Upper lobe of right lung (tissue), 1 donor: ENCODE measurements at places on chromosomes 6 and 20. TPM values are rescaled to one million over a fixed set of nuclear protein-coding genes. Genes with fewer than 3 reads are reported as not detected.

The ACSS1 gene
- total RNA-seq: 37.2 TPM

The SLA2 gene
- 1.9 TPM for total RNA-seq

DNA sequence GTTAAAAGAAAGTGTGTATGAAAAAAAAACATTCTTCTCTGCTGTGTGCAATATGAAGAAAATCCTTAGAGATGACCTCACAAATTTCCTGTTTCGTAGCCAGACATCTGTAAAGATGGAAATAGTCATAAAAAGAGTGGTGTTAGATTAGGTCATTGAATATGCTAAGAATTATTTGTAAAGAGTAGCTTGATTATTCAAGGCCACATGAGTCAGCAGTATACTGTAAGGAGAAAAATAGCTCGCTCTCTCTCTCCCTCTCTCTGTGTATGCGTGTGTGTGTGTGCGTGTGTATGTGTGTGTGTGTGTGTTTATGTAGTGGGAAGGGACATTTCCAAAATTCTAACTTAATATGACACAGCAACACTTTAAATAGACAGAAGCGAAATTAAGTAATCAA is 78.8 kb downstream of the PTCHD4 start:
- no peak for DNase-seq
- no peaks in the 10 kb centered on the region for H3K4me1 ChIP-seq
- no peak overlapping the region for H3K27ac ChIP-seq

DNA sequence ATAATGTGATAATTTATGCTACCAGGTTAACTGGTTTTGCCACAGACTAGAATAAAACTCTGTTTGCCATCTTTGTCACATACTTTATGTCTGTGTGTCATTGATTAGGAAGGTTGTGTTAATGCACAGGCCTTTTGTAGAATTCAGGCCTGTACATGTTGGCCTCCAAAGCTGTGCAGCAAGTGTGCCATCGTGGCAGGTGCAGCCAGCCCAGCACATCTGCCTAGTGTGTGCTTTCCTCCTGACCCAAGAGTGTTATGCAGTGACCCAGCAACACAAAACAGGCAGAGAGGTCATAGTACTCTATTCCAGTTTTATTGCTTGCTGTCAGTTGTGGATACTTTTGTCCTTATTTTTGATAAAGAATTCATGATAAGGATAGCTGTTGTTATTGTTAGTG is 3.7 kb downstream of the MAP3K4 start:
- H3K4me3 ChIP-seq: no peak overlapping the region
- DNase-seq: no peak
- H3K27ac ChIP-seq: no peak overlapping the region

GRCh38 chr6:107633680-107634323 is 143.9 kb downstream of the SOBP start:
- no peaks in the 10 kb centered on the region for H3K36me3 ChIP-seq
- H3K4me1 ChIP-seq: no peaks in the 10 kb centered on the region
- no peak overlapping the region for H3K4me3 ChIP-seq
- H3K27me3 ChIP-seq: peaks cover 10% of the 10 kb centered on the region
- no peak for DNase-seq

DNA sequence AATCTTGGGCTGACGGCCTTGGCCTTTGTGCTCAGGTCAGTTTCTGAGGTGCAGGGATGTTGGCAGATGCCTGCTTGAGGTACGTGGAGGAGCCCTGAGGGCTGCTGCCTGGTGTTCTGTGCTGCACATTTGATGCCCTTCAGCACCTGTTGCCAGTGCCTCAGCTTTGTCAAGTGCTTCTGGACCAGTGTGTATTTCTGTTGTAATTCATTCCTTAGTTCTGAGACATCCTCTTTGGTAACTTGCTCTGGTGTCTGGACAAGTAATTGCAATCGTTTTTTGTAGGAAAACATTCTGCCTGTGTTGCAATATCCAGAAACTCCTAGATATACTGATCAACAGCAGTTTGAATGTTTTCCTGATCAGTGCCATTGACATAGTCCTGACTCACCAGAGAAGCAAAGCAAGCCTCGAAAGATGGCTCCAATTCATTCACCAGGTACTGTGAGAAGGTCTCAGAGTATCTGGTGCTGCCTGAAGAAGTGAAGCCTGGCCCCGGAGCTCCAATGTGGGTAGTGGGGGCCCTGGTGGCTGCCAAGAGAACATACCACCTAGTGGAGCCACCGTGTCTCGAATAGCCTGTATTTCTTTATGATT is 26.7 kb downstream of the ZNF337 start:
- H3K4me1 ChIP-seq: no peaks in the 10 kb centered on the region
- H3K27me3 ChIP-seq: no peaks in the 10 kb centered on the region
- no peak overlapping the region for H3K27ac ChIP-seq
- peaks cover 22% of the 10 kb centered on the region for H3K36me3 ChIP-seq
- H3K4me3 ChIP-seq: no peak overlapping the region
- DNase-seq: no peak

DNA sequence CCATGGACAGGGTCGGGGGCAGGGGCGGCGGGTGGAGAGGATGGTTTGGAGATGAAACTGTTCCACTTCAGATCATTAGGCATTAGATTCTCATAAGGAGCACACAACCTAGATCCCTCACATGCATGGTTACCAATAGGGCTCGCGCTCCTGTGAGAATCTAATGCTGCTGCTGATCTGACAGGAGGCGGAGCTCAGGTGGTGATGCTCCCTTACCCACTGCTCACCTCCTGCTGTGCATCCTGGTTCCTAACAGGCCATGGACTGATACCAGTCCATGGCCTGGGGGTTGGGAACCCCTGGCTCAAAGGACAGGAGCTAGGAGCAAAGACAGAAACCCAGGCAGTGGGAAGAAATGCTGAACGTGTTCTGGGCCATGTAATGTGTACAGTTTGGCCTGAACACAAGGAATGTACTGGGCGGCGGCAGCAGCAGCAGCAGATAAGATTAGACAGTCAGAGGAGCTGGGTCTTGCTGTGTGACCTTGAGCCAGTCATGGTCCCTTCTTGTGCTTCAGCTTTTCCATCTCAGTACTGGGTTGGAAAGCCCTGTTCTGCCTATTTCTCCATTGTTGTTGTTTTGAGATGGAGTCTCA is 4.7 kb upstream of the SPAG4 start:
- H3K27ac ChIP-seq: no peak overlapping the region
- peaks cover 5% of the 10 kb centered on the region for H3K4me1 ChIP-seq
- H3K4me3 ChIP-seq: no peak overlapping the region
- no peak for DNase-seq

DNA sequence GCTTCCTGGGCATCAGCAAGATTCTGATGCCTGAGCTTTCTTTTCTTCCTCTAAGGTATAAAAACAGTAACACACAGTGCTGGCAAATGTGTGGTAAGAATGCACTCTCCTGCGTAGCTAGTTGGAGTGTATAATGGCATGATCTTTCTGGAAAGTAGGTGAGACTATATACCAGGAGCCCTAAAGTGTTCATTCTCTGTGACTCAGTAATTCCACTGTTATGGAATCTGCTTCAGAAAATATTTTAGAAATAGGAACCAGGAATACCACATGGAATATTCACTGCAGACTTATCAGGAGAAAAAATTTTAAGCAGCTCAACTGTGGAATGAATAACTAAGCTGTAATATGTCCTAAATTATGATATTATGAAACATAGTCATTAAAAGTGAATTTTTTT is 16.9 kb upstream of the CSE1L start:
- H3K36me3 ChIP-seq: peaks cover 90% of the 10 kb centered on the region
- H3K27ac ChIP-seq: no peak overlapping the region
- H3K27me3 ChIP-seq: no peaks in the 10 kb centered on the region
- no peaks in the 10 kb centered on the region for H3K4me1 ChIP-seq
- DNase-seq: no peak
